Hematopoietic multipotent progenitor cell treated with erythropoietin and hydrocortisone succinate and interleukin-3 and kit ligand, for 17 days (in vitro differentiated cells): ENCODE measurements at places on chromosomes 7 and 10.

GRCh38 chr7:139791316-139791715 is 13.5 kb upstream of the HIPK2 start:
- no peak for DNase-seq

- DNase-seq: no peak
Observed at GRCh38 chr7:84617265-84618030, 422.9 kb upstream of the SEMA3A start.

- no peak for DNase-seq
Observed at GRCh38 chr7:138029941-138030340, 28.1 kb upstream of the CREB3L2 start.

GRCh38 chr7:90948085-90948484 is 316.1 kb upstream of the FZD1 start:
- no peak for DNase-seq

- no peak for DNase-seq
Observed at GRCh38 chr10:66008221-66008620, 917.6 kb upstream of the LRRTM3 start.

GRCh38 chr10:73785211-73785720 is at the start of gene ZSWIM8:
TSS of gene ZSWIM8 (plus strand) at chr10:73785606. CDS start at chr10:73785879, 273 bp downstream.
- peak; percentile 95 for DNase-seq

DNA sequence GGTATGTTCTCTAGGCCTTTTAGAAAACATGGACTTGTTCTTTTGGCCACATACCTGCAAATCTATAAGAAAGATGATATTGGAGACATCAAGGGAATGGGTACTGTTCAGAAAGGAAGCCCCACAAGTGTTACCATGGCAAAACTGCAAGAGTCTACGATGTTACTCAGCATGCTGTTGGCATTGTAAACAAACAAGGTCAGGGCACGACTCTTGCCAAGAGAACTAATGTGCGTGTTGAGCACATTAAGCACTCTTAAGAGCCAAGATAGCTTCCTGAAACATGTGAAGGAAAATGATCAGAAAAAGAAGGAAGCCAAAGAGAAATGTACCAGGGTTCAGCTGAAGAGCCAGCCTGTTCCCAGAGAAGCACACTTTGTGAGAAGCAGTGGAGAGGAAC is 37.1 kb downstream of the SDK1 start:
- DNase-seq: no peak

DNA sequence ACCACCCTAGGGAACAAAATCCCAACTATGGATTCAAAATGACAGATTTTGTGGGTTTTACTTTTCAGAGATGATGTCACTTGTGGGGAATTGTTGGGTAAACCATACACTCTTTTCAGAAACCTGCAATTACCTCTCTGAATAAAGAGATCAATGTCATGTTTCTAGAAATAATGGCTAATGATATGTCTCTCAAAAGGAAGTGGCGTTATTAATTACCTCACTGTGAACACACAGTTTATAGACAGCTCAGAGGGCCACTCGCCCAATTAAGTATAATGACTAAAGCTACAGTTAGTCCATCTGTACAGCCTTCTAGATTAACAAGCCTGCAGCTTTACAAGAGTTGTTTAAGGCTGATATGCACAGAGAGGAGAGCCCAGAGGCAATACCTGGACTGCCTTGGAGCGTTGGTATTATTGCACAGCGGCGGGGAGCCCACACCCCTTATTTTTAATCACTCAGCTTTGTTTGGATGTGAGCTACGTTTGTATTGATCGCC is 79.5 kb downstream of the RAB11FIP2 start:
- DNase-seq: no peak

- no peak for DNase-seq
Observed at GRCh38 chr10:3871424-3871996, 86.5 kb upstream of the KLF6 start.
